ENCODE measurements at places on chromosomes 3 and 15.

GRCh38 chr3:38128303-38128655 is 8.6 kb downstream of the ACAA1 start:
- no peak for DNase-seq

DNA sequence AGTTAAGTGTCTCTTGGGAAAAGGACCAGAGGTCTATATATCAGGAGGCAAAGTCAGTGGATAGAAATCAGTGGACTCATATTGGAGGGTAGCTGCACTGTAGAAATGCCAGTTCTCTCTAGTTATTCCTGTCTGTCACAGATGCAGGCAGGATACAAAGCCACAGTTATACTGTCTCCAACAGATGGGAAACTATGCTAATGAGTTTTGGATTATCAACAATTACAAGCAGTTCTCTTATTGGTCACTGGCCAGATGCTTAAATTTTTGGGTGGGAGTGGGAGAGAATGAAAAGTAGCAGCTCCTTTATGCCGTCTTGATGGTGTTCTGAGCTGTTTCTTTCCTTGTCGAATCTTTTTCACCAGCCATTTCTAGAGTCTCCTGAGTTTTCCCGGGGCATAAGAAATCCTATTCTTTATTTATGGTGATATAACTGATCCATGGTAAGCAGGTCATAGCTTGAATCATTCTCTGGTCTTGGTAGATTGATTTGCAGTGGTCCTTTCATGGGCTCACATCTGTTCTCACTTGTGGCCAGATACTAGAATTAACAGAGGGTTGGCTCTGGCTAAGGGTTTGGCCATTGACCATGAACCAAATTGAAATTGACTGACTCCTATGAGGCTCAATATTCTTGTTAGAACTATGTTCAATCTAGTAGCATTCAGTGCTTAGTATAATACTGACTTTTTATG is 44.6 kb upstream of the RBMS3 start:
- DNase-seq = no peak

DNA sequence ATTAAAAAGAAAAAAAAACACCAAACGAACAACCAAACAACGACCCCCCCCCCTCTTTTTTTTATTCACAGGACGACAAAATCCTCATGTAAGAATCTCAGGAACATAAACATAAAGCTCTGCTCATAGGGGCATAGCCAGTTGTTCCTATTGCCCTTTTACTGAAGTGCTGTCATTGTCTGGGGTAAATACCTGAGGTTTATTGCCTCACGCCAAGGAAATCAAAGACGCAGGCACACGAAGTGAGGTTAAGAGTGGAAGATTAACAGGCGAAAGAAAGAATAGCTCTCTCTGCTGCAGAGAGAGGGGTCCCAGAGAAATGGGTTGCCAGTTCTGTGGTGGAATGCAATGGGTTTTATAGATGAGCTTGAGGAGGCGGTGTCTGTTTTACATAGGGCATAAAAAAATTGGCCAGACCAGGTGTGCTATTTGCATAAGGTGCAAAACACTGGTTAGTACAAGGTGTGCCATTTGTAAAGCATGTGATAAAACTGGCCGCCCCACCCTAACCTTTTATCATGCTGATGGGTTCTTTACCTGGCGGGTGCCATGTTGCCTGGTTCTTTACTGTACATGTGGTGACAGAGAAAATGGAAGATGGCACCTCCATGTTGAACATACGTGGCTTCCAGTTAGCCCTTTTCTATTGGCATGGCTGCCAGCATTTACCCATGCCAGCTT is 257.6 kb upstream of the ZPLD1 start:
- DNase-seq = no peak

- DNase-seq = no peak
Measured at GRCh38 chr3:142046320-142047020, 102.9 kb downstream of the TFDP2 start.

DNA sequence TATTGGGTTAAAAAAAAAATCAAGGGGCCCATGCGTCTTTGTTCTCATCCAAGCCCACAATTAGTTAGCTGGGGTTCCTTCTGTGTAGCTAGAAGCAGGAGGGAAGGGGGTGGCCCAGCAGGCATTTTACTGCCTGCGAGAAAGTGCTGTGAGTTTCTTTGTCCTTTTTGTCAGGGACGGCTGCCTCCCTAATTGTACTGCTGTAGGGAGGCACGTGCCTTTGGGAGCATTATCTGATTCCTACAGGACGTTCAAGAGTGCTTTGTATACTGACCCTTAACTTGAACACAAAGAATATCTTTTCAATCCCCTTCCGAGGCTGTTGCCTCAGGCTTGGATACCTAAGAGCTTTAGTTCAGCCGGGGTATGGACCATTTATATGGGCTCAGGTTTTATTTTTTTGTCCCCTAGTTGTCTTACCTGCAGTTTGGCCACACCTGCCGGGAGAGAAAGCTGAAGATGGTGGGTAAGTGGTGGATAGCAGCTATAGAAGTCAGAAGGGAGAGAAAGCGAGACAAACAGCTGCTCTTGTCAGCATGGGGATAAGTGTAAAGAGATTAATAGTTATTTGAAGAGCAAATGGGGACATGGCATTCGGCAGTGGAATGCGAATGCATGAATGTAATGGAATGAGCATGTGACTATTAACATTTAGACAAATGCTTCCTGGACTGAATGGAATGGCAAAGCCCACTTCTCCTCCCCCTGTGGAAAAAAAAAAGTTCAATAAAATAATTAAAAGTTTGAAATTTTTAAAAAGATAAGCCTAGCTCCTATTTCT is 175.2 kb downstream of the TP63 start:
- DNase-seq = no peak

DNA sequence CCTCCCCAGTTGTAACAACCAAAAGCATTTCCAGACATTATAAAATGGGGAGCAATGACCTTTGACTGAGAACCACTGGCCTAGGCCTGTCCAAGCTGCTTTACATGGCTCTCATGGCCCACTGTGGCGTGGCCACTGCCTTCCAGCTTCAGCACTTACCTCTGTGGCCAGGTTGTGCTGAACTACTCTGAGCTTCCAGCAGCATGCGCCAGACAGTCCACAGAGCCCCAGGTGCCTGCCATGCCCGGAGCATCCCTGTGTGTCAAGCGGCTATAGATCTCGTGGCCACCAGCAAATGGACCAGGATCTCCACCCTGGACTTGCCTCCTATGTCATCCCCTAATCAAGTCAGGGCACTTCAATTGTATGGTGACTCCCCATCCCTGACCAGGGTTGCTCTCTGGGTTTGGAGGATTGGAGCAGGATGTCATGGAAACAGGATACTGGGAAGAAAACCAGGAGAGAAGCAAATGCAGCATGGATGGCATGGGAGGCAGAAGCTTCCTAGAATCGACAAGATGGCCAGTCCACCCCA is 199.7 kb downstream of the UACA start:
- no peak for DNase-seq

GRCh38 chr15:67063689-67064606 is 1.5 kb upstream of the SMAD3 start:
- DNase-seq = no peak

GRCh38 chr3:5186089-5186857 is 1.2 kb upstream of the EDEM1 start:
- DNase-seq = no peak

GRCh38 chr3:69724722-69725435 is 14.4 kb upstream of the MITF start:
- no peak for DNase-seq

DNA sequence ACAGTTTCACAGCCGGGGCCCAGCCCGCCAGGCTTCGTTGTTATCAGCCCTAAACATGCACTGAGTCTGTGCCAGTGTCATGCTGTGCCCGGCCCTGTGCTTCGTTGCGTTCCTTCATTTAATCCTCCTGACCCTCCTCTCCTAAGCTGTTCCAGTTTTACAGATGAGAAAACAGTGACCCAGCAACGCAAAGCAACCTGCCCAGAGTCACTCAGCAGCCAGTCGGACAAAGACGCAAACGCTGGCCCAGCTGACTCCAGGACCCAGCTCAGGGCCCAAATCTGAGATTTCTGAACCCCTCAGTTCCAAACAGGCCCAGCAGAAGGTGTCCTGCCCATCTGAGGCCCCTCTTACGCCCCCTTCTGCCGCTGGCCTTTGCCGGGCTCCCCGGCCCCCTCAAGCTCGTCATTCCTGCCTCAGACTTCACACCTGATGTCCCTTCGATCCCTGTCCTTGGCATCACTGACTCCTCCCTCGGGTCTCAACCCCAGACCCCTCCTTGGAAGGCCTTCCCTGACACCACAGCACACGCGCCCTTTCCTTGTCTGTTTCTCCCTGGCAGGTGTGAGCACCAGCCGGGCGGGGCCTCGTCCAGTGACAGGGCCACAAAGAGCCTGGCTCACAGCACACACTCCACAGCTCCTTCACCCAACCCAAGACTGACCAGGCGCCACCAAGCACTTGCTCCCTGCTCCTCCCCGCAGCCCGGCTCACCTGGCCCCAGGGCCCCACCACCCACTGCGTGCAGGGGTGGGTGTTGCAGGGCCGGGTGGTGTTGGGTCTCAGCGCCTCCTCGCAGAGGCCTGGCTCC is 48.1 kb downstream of the ADAMTS7 start:
- no peak for DNase-seq

- DNase-seq = no peak
Measured at GRCh38 chr15:41502795-41503668, 9.4 kb downstream of the ITPKA start.

DNA sequence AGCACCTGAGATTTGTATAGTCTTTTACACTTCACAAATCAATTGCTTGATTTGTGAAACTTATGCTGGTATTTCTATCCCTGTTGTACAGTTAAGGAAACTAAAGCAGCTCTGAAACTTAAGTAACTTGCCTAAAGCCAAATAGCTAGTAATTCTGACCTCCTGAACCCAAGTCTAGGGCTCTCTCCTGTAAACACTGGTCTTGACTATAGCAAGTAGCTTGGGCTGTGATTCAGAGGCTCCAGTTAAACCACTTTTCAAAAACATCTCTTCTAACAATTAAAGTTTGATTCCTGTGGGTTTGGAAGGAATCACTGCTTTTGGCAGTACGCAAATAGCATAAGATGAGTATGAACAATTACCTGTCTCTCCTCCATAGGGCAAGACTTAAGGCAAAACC is 18.5 kb upstream of the CMTM8 start:
- DNase-seq = no peak

DNA sequence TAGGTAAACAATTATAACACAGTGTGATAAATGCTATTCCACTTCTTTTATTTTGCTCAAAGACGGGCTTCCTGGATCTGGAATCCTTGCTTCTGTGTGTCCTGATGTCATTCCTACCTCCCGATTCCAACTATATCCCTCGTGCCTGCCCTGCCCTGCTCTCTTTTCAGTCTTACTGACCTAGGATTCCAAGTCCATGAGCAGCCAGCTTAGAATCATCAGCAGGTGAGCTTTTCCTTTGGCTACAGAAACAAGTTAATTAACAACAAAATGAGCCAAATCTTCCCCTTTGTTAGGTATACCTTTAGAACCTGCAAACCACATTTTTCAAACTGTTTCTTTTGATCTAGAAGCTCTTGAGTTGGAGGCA is 21.9 kb upstream of the KPNA1 start:
- DNase-seq = no peak

DNA sequence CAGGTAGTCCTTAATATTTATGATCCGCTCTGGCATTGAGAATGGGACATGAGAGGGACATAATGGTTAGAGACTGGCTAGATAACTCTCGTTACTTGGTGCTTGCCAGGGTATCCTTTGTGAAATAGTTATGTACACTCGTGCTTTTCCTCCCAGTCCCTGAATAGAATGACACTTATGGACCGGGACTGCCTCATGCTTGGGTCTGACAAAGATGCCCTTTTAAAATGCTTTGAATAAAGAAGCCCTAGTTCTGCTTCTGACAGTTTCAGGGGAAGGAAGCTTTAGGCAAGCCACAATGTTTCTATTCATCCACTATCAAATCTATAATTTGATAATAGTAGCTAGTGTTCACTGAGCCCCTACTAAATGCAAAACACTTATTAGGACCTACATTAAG is 29.4 kb downstream of the POLR2M start:
- no peak for DNase-seq

GRCh38 chr3:182370949-182371348 is 422.4 kb upstream of the ATP11B start:
- DNase-seq = no peak

GRCh38 chr15:58049520-58050227 is 15.8 kb downstream of the ALDH1A2 start:
- DNase-seq = no peak

- no peak for DNase-seq
Measured at GRCh38 chr15:77029166-77030047, 34.5 kb downstream of the PSTPIP1 start.

Measured in cortex of kidney (tissue), 1 donor.